Activated T-cell treated with anti-CD3 and anti-CD28 coated beads for 1 hour (primary cell): ENCODE measurements at places on chromosomes 1 and 21.

GRCh38 chr1:1430114-1430982 is 5.1 kb upstream of the VWA1 start:
- DNase-seq: no peak

- no peak for DNase-seq
Observed at GRCh38 chr21:33696465-33696864, 54.2 kb downstream of the ITSN1 start.

GRCh38 chr1:55047611-55048010 is 8.3 kb downstream of the PCSK9 start:
- DNase-seq: no peak

DNA sequence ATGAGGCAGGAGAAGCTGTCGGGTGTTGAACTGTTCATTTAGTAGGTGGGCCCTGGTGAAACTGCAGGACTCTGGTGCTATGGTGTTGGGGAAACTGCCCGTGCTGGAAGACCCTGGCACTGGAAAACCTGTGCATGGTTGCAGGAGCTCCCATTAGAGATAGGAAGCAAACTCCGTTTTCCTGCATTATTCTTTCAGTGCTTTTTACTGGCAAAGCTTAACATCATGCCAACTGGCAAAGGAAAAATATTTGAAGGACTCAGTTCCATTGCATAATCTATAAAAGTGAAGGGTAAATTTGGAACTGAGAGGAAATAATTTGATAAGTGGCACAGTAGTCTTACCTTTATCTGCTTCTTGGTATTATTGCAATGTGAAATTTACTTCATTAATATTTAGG is 31.7 kb upstream of the MPC2 start:
- no peak for DNase-seq

DNA sequence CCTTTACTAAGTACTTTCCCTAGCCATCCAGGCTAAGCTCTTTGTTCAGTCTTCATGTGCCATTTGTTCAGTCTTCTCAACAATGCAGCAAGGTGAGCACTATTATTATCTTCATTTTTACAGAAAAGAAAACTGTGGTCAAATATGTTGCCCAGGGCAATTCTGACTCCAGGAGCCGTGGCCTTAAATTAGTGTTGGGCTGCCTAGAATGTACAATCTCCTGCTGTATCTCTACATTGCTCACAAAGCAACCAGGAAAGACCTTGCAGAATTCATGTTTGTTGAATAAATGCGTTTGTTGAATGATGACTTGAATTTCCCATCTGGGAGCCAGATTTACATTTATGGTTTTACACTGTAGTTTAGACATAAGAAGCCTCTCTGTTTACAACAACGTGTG is 14.2 kb downstream of the CD101 start:
- no peak for DNase-seq

DNA sequence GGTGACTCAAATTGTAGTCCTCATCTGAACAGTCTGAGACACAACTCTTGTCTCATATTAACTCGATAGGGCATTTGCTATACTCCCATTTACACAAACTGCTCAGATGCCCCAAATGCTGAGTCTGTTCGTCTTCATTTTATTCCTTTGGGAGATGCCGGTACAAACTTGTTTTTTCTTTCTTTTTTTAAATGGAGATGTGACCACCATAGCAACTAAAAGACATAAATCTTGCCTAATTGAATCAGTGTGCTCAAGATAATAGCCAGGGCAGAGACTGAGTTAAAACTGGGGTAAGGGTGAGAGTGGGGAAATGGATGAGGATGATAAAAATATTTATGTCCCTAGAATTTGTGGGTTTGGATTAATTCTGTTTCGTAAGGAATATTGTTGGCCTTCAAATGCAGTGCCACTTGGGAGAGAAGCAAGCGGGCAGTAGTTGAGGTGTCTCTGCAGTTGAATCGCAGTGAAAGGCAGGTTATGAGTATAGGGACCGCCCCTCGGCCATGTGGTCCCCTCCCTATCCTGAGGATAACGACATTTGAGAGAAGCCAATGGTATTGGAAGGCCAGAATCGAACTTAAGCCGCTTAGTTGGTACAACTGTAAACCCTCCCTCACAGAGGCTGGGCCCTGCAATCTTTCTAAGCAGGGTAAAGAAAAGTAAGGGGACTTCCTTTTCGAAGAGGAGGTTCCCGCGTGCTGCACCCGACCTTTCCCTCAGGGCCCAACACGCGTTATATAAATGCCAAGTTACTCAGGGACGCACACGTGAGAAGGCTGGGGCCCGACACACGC is 859 bp upstream of the LRRC8B start:
- DNase-seq: peak; percentile 42

GRCh38 chr1:223756806-223757700 is 44.7 kb downstream of the CAPN2 start:
- DNase-seq: no peak

GRCh38 chr1:31376375-31377134 is 3.7 kb upstream of the FABP3 start:
- DNase-seq: no peak

- no peak for DNase-seq
Observed at GRCh38 chr1:55622074-55622473, 406.9 kb upstream of the USP24 start.

DNA sequence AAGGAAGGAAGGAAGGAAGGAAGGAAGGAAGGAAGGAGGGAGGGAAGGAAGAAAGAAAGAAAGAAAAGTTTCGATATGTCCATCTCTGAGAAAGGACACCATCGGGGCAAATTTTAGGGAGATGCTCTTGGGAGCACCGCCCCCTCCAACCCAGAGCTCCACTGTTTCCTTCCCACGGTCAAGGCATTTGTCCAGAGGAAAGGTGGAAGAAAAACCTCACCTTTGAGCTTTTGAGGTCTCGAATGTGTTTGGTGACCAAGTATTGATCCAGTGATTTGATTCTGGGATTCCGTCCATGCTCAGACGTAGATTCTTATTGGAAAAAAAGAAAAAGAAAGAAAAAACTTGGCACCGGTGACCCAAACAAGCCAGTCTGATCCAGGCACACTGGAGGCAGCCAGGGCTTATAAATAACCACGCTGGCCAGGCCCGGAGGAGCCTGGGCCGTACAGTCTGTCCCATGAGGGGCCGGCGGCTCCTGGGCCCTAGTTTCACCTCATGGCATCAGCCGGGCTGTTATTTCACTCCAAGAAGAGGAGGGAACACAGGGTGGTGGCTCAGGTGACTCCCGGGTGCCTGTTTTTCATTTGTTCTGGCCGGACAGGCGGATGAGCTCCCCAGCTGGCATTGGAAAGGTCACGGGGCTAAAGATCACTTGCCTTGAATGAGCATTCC is 36.1 kb upstream of the SLC25A33 start:
- DNase-seq: no peak
